CD4-positive, alpha-beta T cell treated with Interferon alpha-2 for 1 hour (primary cell): ENCODE measurements at places on chromosomes 2 and 18.

GRCh38 chr2:56117764-56118163 lies 66.0 kb upstream of the CCDC85A start:
- no peak for DNase-seq

GRCh38 chr2:105782123-105782522 lies 37.4 kb downstream of the NCK2 start:
- DNase-seq, result peak; percentile 53

DNA sequence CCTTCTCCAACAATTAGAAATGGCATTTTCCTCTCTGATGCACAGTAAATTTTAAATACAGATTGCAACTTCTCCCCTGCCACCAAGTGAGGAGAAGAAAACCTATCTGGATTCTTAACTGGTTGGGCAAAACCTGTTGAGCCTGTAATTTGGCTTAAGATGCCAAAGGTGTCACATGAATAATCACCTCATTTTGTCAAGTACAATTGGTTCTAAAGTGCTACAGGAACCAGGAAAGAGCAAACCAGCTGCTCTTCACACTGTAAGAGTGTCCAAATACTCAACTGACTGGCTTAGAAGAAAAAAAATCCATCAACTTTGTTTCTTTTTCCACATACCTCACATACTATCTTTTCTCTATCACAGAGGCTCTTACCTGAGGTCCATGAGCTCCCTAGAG lies 35.4 kb downstream of the NPC1 start:
- no peak for DNase-seq

DNA sequence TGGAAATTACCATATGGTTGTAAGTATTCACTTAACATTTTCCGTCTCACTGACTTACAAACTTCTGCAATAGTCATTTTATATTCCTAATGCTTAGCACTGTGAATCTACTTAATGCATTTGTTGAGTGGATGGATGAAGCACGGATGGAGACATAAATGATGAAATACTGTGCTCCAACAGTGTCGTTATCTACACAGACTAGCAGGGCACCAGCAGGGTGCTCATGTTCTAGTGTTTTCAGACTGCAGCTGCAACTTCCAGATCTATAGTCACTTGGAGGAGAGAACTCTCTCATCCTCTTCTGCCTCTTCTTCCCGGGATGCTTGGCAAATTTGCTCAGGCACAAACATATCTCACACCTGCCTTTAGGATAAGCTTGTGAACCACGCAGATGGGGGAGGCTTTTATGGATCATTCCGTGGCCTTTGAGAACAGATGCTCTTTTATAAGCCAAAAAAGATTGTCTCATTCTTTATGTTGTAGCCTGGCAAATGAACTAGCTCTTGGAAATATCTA lies 797.7 kb downstream of the MBD2 start:
- DNase-seq, result no peak

DNA sequence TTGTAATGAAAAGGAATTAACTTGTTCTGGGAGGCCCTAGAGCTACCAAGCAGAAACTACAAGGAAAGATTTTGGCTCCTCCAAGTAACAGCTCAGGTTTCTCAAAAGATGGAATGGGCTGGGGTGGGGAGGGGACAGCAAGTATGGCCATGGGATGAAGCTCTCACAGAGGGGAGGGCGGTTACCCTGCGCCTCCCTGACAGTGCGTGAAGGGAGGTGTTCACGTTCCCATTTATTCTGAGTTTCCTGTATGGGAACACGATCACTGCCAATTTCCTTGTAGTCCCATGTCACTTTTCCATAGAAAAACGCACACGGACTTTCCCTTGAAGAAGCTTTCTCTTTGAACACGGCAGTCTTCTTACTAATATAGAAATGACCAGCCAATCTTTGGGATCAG lies 17.0 kb downstream of the CDC42EP3 start:
- no peak for DNase-seq

GRCh38 chr2:58291726-58292438 lies 50.8 kb upstream of the FANCL start:
- DNase-seq, result no peak

DNA sequence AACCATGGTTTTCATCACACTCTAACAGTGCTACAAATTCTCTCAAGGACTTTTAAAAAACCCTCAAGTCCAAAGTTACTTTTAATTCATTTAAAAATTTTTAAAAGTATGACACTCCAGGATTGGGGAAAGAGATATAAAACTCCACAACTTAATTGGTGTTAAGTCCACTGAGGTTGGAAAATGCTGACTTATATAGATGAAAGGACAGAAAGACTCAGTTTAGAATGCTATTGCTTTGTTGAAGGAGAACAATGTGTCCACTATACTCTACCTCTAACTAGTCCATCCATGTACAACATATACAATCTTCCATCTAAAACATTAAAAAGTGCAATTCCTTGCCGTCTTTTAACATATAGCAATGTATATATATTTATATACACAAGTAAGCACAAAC lies 41.2 kb downstream of the CABYR start:
- no peak for DNase-seq

GRCh38 chr2:39215545-39215944 lies 28.2 kb downstream of the CDKL4 start:
- no peak for DNase-seq

DNA sequence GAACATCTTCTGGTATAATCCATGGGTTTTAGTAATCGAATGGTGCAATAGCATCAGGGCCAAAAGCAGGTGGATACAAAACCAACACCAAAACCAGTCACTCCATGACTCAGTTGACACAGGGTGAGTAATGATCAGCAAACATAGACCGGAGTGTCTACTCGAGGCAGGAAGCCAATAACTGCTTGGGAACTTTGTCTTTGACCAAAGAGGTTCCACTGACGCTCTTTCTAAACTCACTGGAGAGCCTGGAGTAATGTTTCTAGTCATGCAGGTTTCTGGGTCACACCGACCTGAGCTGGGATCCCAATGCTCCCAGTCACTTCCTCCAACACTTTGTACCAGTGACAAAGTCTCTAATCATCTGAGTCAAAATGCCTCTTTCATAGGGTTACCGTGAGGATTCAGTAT lies 30.9 kb downstream of the MREG start:
- no peak for DNase-seq

GRCh38 chr2:70425682-70426301 lies 123.9 kb upstream of the FAM136A start:
- no peak for DNase-seq

DNA sequence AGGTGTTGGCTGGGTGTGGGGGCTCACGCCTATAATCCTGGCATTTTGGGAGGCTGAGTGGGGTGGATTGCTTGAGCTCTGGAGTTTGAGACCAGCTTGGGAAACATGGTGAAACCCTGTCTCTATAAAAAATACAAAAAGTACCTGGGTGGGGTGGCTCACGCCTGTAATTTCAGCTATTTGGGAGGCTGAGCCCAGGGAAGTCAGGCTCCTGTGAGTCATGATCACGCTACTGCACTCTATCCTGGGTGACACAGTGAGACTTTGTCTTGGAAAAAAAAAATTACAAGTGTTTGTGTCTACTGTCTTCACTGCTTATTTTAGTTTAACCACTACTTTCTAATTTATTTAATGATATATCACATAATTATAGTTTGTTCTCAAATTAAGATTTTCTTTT lies 62.7 kb upstream of the DOCK10 start:
- no peak for DNase-seq

DNA sequence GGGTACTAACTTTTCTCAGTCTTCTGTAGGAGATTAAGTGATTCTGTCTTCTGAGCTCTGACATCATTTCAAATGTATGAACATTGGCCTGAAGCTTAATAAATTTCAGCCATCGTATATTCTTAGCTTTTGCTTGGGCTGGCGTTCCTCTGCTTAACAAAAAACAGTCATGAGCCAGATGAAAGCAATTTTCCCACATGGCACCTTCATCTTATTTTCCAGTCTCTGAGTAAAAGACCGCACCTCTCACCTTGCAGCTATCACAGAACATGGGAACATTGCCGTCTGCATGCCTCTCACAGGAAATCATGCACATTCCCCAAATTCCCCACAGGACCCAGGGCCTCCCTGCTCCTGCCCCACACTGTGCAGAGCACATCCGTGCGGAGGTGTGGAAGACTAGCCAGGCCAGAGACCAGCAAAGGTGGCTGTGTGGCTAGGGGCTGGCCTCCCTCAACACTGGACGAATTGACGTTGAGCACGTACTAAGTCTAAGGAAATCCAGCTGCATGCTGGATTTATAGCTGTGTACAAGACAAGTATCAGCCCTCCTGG lies 531.8 kb upstream of the ID2 start:
- DNase-seq, result no peak

- DNase-seq, result no peak
Observed at GRCh38 chr2:136137982-136138381, 20.0 kb upstream of the CXCR4 start.

DNA sequence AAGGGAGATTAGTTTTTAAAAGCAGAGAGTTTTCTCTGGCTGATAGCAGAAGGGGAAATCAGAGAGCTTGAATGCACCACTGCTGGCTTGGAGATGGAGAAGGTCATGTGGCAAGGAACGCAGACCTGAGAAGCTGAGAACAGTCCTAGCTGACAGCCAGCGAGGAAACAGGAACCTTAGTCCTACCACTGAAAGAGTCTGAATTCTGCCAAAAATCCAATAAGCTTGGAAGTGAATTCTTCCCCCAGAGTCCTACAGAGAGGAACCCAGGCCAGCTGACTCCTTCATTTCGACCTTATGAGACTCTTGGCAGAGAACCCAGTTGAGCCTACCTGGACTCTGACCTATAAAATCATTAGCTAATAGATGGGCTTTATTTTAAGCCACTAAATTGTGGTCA lies 371.9 kb upstream of the TNP1 start:
- no peak for DNase-seq

DNA sequence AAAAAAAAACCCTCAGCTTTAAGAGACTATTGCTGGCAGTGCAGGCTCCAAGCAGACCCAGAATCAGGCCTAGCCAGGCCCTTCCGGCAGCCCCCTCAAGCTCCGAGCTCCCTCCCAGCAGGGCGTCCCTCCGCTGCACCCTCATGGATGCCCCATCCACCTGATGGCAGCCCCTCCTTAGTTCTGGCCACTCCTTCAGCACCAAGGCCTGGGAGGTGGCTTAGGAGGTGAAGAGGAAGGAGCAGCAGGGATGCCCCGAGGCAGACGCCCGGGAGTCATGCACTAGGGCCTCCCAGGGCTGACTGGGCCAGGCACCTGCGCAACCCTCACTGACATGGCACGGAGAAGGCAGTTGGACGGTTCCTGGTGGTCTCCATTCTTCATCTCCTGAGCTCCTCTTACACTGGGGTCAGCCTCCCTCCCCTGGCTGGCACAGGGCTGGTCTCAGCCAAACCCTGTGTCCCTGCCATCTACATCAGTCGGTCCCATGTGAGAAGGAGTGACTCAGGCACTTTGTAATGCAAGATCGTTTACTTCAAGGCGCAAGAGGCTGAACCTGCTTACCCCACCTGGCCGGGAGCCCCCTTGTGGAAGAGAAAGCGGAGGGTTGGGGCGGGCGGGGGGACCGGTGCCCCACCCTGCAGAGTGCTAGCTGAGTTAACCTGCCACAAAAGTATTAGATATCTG lies 53.5 kb upstream of the ID2 start:
- no peak for DNase-seq

GRCh38 chr2:106038601-106039375 lies 155.3 kb downstream of the UXS1 start:
- DNase-seq, result no peak

DNA sequence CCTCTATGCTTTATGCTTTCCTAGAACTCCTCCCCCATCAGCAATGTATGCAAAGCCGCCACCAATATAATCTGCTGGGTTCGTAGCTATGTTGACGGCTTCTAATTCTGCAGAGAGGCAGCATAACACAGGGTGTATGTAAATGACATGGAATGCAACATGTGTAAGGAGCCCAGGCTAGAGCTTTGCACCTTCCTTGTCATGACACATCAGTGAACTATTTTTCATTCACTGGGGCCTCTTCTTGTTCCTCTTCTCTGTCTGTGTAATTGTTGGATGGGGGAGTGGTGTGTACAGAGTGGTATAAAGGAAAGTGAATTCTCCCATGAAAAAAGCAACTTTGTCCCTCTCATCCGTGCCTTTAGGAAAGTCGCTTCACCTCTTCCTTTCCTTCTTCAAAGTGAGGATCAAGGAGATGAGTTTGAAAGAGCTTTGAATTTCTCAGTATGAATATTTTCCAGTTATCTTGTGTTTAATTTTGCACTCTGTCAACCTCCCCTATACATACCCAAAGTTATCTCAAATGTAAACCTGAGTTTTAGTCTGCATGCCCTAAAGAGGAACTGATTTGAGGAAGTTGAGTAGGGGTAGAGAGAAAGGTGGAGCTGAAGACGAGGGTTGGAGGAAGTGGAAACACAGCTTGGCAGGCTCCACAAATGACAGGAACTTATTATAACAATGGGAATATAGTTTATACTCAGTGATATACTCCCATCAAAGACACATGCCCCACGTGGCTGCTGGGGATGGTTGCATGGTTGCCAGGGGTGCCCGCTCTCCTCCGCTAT lies 74.9 kb upstream of the ARL4C start:
- DNase-seq, result no peak

DNA sequence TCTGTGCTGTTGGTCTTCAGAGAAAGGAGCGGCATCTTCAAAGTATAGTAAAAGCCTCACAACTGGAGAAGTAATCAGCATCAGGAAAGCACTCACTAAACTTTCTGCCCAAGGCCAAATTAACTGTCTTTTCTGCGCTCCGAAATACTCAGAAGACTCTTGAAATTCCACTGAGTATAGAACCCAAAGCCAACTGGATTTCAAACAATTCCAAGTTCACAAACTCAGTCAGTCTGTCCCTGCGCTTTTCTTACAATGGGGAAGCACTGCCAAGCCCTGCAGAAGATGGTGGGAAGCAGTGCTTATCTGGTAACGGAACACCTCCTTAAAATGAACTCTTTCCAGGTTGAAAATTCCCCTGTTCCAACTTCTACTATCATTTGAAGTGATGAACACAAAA lies 193.5 kb downstream of the NCKAP5 start:
- DNase-seq, result no peak

GRCh38 chr2:112583497-112584133 lies 794 bp upstream of the CHCHD5 start:
- DNase-seq, result peak; percentile 23

- DNase-seq, result peak; percentile 24
Observed at GRCh38 chr2:207167099-207167923, 1.6 kb upstream of the KLF7 start.

DNA sequence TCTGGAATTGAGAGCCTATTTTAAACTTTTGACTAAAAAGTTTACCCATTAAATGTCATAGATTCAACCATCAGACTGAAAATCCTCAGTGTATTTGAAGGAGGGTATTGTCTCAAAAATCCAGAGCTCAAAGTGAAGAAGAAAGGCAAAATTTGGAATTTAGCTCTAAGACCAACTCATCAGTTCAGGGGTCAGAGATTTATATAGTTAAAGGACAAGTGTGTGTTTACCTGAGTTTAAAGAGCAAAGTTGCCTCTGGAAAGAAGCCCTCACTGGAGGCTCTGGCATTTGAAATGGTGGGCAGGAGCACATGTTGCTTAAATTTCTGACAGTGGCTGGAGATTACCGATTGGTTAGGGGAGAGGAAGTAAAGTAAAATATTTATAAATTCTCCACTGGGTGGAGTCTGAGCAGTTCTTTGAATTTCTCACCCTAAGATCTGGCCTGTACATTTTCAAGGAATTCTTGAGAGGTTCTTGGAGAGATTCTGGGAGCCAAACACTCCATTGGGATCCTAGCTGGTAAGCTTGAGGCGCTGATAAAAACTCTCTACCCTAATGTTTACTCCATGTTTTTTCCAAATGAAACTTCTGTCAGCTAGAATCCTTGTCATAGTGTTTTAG lies at the start of gene KYNU:
Gene KYNU, plus strand, starts transcription at position 449 of the 623 bp plus-strand sequence. CDS start 7,704 bp downstream, outside the sequence.
- DNase-seq, result peak; percentile 27

GRCh38 chr2:12074126-12074844 lies 327.9 kb downstream of the LPIN1 start:
- DNase-seq, result peak; percentile 8

GRCh38 chr2:52976143-52976949 lies 791.3 kb upstream of the CHAC2 start:
- no peak for DNase-seq
